ENCODE measurements at places on chromosomes 5 and 9.
A peak's percentile ranks its signal among the peaks of the same experiment; 100 is the strongest.

GRCh38 chr5:140399979-140400729, 1.5 kb upstream of the ANKHD1 start:
- no peak for DNase-seq

GRCh38 chr9:134835448-134835847, 45.2 kb upstream of the FCN2 start:
- DNase-seq: no peak

GRCh38 chr5:7478459-7478858, 82.5 kb downstream of the ADCY2 start:
- no peak for DNase-seq

GRCh38 chr9:131094622-131095021, 1.7 kb upstream of the AIF1L start:
- DNase-seq: peak; percentile 30

GRCh38 chr9:4548811-4549725, 58.8 kb downstream of the SLC1A1 start:
- DNase-seq: no peak
